WTC11 (cell line): ENCODE measurements at places on chromosomes 6 and 20. TPM values are rescaled to one million over a fixed set of nuclear protein-coding genes. Genes with fewer than 3 reads are reported as not detected.

LATS1 gene
- 21.4 to 24.2 TPM (median 21.8 TPM) in 3 replicates for total RNA-seq

FAM83C gene
- total RNA-seq = not detected in 3 replicates

OVOL2 gene
- 9.8 to 11.0 TPM (median 10.4 TPM) in 3 replicates for total RNA-seq

HCRTR2 gene
- not detected in 3 replicates for total RNA-seq

SRMS gene
- 0.21 to 0.46 TPM (median 0.26 TPM) in 3 replicates for total RNA-seq

FOXP4 gene
- total RNA-seq = 19.5 to 36.6 TPM (median 19.8 TPM) in 3 replicates

DNA sequence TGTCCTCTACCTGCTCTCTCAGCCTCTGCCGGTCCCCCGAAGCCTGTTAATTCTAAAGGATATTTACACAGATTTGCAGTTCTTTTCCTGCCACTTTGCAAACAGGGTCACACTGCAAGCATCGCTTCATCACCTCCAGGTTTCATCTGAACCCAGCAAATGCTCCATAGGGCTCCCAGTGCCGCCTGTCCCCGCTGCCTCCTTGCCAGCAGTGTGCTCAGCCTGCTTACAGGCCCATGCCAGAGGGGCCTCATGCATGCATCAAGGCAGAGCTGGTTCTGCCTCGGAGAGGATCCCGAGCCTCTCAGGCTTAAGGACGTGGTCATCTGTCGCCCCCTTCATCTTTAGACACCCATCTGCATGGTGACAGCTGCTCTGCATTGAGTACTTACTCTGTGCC is 10.5 kb downstream of the SIRPA start:
- H3K27me3 ChIP-seq = peaks cover 3% of the 10 kb centered on the region
- no peak overlapping the region for H3K27ac ChIP-seq
- no peak overlapping the region for H3K4me3 ChIP-seq

- H3K4me3 ChIP-seq = no peak overlapping the region
- DNase-seq = no peak
- H3K27ac ChIP-seq = no peak overlapping the region
- H3K4me1 ChIP-seq = peaks cover 9% of the 10 kb centered on the region
- no peaks in the 10 kb centered on the region for H3K27me3 ChIP-seq
Measured at GRCh38 chr6:129938249-129939020, 77.3 kb upstream of the TMEM244 start.

DNA sequence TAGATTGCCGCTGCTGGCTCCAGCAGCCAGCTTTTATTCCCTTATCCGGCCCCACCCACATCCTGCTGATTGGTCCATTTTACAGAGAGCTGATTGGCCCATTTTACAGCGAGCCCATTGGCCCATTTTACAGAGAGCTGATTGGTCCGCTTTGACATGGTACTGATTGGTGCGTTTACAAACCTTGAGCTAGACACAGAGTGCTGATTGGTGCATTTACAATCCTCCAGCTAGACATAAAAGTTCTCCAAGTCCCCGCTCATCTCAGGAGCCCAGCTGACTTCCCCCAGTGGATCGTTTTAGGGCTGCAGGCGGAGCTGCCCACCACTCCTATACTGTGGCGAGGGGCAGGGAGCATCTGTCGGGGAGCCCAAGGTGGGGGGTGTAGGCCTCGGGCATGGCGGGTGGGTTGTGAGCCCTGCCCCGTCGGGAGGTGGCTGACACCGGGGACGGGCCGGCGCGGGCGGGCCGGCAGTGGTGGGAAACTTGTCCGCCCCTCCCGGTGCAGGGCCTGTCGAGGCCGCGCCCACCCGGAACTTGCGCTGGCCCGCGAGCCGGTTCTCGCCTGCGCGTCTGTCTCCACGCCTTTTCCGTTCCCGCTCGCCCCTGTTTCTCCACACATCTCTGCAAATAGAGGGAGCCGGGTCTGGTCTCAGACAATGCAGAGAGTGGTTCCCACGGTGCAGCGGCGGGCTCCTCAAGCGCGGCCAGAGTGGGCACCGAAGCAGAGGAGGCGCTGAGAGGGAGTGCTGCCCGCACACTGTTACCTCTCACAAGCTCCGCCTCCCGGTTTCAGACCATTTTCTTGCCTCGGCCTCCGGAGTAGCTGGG is 86.1 kb upstream of the STMND1 start:
- peaks cover 9% of the 10 kb centered on the region for H3K4me1 ChIP-seq
- DNase-seq = peak; percentile 58
- peak overlapping the region; percentile 80 for H3K4me3 ChIP-seq
- H3K27me3 ChIP-seq = peaks cover 9% of the 10 kb centered on the region
- peaks cover 8% of the 10 kb centered on the region for H3K36me3 ChIP-seq

DNA sequence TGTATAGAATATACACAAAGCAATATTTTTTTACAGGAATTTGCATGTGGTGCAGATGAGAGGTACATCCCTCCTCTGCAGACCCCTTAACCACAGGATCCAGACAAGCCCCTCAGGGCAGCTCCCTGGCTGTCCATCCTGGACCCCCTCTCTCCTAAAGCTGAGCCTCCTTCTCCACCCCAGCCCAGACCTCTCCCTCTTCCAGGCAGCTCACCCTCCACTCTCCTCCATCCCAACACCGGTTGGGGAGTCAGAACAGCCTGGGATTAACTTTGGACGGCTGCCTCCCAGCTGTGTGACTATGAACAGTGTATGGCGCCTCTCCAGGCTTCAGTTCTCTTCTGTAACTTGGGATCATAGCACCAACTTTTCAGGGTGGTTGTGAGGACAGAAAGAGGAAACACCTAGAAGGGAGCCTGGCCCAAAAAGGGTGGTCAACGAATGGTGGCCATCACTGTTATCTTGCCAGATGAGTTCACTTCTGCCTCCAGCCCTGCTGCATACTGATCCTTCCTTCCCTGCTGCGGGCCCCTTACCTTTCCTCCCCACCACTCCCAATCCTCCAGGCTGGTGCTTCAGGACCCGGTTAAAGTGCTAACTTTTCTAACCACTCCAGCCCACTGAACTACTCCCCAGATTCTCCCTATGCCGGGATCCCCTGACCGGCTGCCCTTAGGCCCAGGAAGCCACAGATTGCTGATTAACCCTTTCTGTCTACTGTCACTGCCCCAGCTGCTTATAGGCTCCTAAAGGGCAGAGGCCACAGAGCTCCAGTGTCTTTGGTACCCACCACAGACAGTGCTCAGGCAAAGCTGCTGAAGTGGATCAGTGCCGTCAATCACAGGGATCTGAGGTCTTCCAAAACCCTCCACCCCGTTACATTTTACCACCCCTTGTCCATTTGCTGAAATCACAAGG is 55.9 kb downstream of the GPR6 start:
- no peaks in the 10 kb centered on the region for H3K27me3 ChIP-seq
- H3K36me3 ChIP-seq = no peaks in the 10 kb centered on the region
- H3K4me1 ChIP-seq = peaks cover 8% of the 10 kb centered on the region

- DNase-seq = peak; percentile 77
- H3K4me3 ChIP-seq = peak overlapping the region; percentile 90
- H3K4me1 ChIP-seq = peaks cover 8% of the 10 kb centered on the region
Measured at GRCh38 chr6:166862287-166862977, 93.9 kb downstream of the RNASET2 start.

GRCh38 chr20:52493171-52493721 is 301.7 kb upstream of the ZFP64 start:
- H3K4me3 ChIP-seq = no peak overlapping the region
- H3K27me3 ChIP-seq = no peaks in the 10 kb centered on the region
- H3K36me3 ChIP-seq = no peaks in the 10 kb centered on the region
- H3K27ac ChIP-seq = no peak overlapping the region

DNA sequence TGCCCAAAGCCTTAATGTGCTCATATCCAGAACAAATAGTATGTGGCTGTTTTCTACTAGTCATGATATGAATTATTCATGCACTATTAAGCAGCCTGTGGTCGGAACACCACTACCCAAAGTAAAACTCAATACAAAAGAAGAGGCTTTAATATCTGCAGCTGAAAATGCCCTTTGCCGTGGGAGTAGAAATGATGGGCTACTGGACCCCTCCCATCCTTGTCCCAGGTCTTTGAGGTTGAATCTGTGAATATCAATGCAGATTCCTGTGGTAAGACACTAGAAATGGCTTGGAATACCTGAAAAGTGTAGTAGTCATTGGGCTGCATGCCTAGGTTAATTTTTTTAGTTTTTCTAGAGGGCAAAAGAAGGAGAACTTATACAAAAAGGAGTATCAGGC is 303.7 kb downstream of the TBC1D7 start:
- no peak overlapping the region for H3K27ac ChIP-seq
- no peaks in the 10 kb centered on the region for H3K27me3 ChIP-seq
- no peak for DNase-seq
- no peaks in the 10 kb centered on the region; the same call in 1 of the 2 replicates for H3K4me1 ChIP-seq
- no peak overlapping the region for H3K4me3 ChIP-seq

DNA sequence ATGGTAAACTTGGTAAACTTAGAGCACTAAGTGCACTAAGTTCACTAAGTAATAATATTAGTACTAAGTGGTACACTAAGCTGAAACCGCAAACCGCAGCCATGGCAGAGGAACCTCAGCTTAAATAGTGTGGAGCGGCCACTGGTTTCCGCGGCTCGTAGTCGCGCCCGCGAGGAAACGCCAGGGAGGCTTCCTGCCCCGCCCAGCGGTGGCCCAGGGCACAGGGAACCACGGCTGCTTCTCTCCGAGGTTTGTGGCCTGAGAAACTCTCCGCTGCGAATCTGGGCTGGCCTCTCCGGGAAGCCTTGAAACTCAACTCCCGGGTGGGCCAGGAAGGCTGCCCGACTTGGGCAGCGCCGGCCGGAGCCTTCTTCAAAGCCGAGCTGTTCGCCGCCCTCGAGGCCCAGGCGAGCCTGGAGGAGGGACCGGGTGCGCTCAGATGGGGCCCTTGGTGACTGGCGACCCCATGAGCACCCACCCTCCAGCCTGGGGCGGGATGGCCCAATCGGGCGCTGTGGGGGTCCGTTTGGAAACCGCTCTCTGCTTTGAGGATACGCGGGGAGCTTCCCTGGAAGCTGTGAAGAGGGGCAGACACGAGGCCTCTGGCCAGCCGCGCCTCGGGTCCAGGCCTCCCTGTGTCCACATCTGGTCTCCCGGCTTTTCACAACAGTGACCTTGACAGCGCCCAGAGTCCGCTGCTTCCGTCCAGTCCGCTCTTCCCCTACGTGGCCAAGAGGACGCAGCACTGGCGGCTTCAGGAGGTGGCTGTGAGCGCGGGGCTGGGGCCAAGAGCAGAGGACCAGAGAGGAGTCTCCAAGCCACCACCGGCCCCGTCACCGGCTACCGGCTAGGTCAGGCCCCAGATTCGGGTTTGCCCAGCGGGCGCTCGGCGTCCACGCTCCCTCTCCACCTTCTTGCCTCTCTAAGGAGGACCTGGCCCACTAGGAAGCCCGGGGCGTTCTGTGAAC is 25.4 kb upstream of the HLA-E start:
- H3K4me1 ChIP-seq = peaks cover 6% of the 10 kb centered on the region; the same call in 1 of the 2 replicates
- H3K27ac ChIP-seq = no peak overlapping the region
- peak; percentile 38 for DNase-seq
- H3K36me3 ChIP-seq = no peaks in the 10 kb centered on the region
- no peak overlapping the region for H3K4me3 ChIP-seq
- peaks cover 97% of the 10 kb centered on the region for H3K27me3 ChIP-seq

- H3K27ac ChIP-seq = no peak overlapping the region
- DNase-seq = no peak
- H3K27me3 ChIP-seq = no peaks in the 10 kb centered on the region
Measured at GRCh38 chr6:45253453-45253852, 74.7 kb upstream of the RUNX2 start.

GRCh38 chr6:112298021-112298745 is 43.8 kb upstream of the LAMA4 start:
- DNase-seq = no peak
- H3K4me1 ChIP-seq = no peaks in the 10 kb centered on the region
- no peak overlapping the region for H3K4me3 ChIP-seq
- H3K27me3 ChIP-seq = no peaks in the 10 kb centered on the region

GRCh38 chr6:26743157-26743821 is 83.7 kb upstream of the ZNF322 start:
- peak overlapping the region; percentile 93 for H3K4me3 ChIP-seq
- peaks cover 23% of the 10 kb centered on the region for H3K4me1 ChIP-seq
- no peaks in the 10 kb centered on the region for H3K36me3 ChIP-seq
- peak overlapping the region; percentile 90 for H3K27ac ChIP-seq
- H3K27me3 ChIP-seq = peaks cover 26% of the 10 kb centered on the region
- peak; percentile 72 for DNase-seq

GRCh38 chr6:144595266-144595665 is 310.1 kb downstream of the UTRN start:
- no peaks in the 10 kb centered on the region for H3K27me3 ChIP-seq
- DNase-seq = no peak
- peaks cover 23% of the 10 kb centered on the region for H3K4me1 ChIP-seq
- H3K27ac ChIP-seq = no peak overlapping the region
- peaks cover 26% of the 10 kb centered on the region for H3K36me3 ChIP-seq
- no peak overlapping the region for H3K4me3 ChIP-seq

DNA sequence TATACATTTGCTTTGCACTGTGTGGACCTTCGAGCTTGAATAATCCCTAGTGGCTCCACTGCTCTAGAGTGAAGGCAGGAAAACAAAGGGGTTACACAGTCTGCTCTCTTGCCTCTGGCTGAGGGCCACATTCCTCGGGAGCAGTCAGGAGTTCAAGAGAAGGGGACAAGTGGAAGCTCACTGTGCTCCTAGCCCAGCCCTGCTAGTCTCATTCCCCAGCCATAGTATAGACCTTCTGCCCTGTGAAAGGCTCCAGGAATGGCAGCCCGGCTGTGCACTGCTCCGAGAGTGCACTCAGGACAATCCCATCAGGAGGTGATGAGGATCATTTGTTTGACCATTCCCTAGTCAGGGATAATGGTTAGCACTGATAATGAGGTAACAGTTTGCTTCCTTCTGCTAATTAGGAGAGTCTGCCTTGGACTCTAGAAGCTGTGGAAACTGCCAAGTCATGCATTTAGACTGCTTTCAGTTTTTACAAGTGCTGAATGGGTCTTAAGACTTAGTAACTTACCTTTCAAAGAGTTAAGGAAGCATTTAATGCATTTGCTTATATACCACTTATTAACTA is 8.5 kb downstream of the IYD start:
- DNase-seq = no peak
- H3K27ac ChIP-seq = no peak overlapping the region
- H3K4me1 ChIP-seq = no peaks in the 10 kb centered on the region
- peaks cover 8% of the 10 kb centered on the region; the same call in 1 of the 2 replicates for H3K27me3 ChIP-seq
- H3K4me3 ChIP-seq = no peak overlapping the region

GRCh38 chr6:71529026-71529425 is 240.4 kb downstream of the OGFRL1 start:
- H3K36me3 ChIP-seq = no peaks in the 10 kb centered on the region
- no peak overlapping the region for H3K4me3 ChIP-seq
- H3K27me3 ChIP-seq = no peaks in the 10 kb centered on the region
